ENCODE measurements at places on chromosomes 16 and 17. TPM values are rescaled to one million over a fixed set of nuclear protein-coding genes. Genes with fewer than 3 reads are reported as not detected.

DNA sequence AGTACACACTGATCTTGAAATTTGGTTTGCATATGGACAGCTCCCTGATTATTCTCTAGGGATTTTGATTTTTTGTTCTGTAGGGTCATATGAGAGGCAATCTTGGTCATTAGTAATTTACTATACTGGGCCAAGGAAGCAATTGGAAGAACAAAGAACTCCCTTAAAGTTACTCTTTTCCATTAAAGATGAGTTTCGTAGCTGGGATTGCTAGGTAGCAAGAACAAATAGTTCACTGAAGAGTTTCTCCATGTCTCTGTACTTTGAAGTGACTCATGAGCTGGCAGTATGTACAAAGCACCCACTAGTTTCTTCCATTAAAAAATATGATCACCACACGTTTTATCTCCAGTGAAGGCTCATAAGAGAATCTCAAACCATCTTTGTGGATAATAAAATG is 6.2 kb upstream of the BCAS3 start:
- H3K36me3 ChIP-seq = no peaks in the 10 kb centered on the region
- H3K4me1 ChIP-seq = no peaks in the 10 kb centered on the region

- peak overlapping the region; percentile 58 for H3K4me3 ChIP-seq
- H3K27me3 ChIP-seq = no peaks in the 10 kb centered on the region
- no peaks in the 10 kb centered on the region for H3K4me1 ChIP-seq
- H3K36me3 ChIP-seq = no peaks in the 10 kb centered on the region
- no peak for DNase-seq
Observed at GRCh38 chr17:68020409-68020756, 15.2 kb upstream of the KPNA2 start.

GRCh38 chr16:75402821-75403475 is 30.4 kb downstream of the CFDP1 start:
- no peak overlapping the region for H3K27ac ChIP-seq
- H3K4me1 ChIP-seq = peaks cover 11% of the 10 kb centered on the region
- H3K36me3 ChIP-seq = no peaks in the 10 kb centered on the region
- H3K27me3 ChIP-seq = no peaks in the 10 kb centered on the region

DNA sequence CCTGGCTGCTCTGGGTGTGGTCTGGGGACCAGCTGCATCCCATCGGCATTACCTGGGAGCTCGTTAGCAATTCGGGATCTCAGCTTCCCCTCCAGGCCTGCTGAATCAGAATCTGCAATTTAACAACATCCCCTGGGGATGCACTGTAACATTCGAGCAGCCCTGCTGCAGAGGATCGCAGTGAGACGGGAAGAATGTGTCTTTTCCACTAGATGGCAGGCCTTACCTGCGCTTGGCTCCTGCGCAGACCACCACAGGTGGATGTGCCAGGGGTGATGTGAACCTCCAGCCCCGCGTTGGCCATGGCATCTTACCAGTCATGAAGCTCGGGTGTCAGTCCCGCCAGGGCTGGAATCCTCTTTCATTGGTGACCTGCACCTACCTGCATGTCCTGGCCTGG is 209.9 kb downstream of the PRKCB start:
- no peak for DNase-seq
- H3K36me3 ChIP-seq = no peaks in the 10 kb centered on the region
- H3K4me3 ChIP-seq = no peak overlapping the region
- H3K27ac ChIP-seq = no peak overlapping the region
- H3K4me1 ChIP-seq = no peaks in the 10 kb centered on the region
- H3K27me3 ChIP-seq = peaks cover 2% of the 10 kb centered on the region

- no peaks in the 10 kb centered on the region for H3K27me3 ChIP-seq
- H3K36me3 ChIP-seq = no peaks in the 10 kb centered on the region
- no peak overlapping the region for H3K4me3 ChIP-seq
- H3K4me1 ChIP-seq = peaks cover 8% of the 10 kb centered on the region
Observed at GRCh38 chr16:56354016-56354415, 71.3 kb downstream of the AMFR start.

DNA sequence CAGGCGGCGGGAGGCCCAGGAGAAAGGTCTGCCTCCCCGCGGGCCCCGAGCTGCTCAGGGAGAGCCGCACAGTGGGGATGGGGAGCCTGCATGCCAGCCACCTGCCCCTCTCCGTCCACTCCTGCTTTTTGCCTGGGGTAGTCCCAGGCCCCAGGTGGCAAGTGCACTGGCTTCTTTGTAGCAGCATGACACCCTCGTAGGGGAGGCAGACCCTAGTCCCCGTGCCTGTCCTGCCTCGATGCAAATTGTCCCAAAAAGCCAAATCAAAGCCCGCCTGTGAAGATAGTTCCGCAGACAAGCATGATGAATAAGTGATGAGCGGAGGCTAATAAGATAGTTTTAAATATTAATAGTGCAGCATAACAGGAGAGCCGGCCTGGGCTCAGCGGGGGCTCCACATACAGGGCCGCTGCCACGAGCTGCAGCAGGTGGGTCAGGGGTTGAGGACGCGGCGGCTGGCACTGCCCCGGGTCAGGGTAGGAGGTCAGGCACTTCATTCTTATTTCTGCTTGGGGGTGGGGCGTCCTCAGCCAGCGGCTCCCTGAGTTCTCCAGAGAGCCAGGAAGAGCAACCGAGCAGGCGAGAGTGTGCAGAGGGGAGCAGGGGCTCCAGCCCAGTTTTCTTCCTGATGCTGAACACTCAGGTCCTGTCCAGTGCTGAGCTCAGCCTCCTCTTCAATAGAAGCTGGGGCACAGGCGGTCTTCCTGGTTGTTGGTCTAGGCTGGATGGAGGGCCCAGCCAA is 26.8 kb downstream of the GINS2 start:
- no peaks in the 10 kb centered on the region for H3K4me1 ChIP-seq
- peaks cover 73% of the 10 kb centered on the region for H3K36me3 ChIP-seq
- H3K27me3 ChIP-seq = no peaks in the 10 kb centered on the region
- H3K27ac ChIP-seq = no peak overlapping the region
- DNase-seq = no peak
- no peak overlapping the region for H3K4me3 ChIP-seq

- no peak overlapping the region for H3K27ac ChIP-seq
- no peaks in the 10 kb centered on the region for H3K36me3 ChIP-seq
Observed at GRCh38 chr17:50278526-50279180, 4.4 kb downstream of the TMEM92 start.

DNA sequence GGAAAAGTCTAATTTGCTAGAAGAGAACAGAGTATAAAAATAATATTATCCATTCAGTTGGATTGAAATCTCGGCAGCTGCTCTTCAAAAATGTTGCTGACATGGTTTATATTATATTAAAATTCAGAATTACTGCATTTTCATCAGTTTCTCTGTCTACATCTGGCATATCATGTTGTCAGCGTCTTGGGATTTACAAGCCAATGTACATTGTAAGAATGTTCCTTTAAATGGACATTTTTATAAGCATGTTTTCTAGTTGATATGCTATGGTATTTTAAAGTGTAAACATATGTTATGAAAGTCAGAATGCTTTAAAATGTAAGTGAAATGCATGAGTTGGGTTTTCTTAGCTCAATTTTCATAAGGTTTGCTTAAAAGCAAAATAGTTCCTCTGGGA is 528.1 kb upstream of the CDH8 start:
- no peak overlapping the region for H3K4me3 ChIP-seq
- no peaks in the 10 kb centered on the region for H3K27me3 ChIP-seq
- no peaks in the 10 kb centered on the region for H3K4me1 ChIP-seq
- no peaks in the 10 kb centered on the region for H3K36me3 ChIP-seq
- H3K27ac ChIP-seq = no peak overlapping the region

DNA sequence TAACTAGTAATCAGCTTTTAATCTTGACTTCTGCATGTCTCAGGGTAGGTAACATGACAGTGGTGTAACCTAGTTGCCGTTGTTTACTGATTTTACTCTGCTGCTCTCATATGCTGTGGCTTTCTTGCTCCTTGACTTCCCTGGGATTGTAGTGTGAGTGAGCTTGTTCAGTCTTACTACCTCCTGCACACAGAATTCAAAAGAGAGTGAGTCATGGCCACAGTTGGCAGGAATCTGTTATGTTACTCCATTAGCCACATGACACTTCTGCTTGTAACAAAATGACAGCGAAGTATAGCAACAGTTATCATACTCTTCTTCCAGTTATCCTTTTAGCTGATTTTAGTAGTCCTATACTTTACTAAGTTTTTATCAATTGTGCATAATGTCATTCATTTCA is 18.8 kb downstream of the TNRC6A start:
- no peak overlapping the region for H3K4me3 ChIP-seq
- H3K36me3 ChIP-seq = no peaks in the 10 kb centered on the region
- H3K27ac ChIP-seq = no peak overlapping the region
- no peak for DNase-seq

The KRTAP4-4 gene
- polyA plus RNA-seq = not detected

The ITGAL gene
- 0.56 TPM for polyA plus RNA-seq

The PFN1 gene
- polyA plus RNA-seq = 614 TPM

The CDYL2 gene
- polyA plus RNA-seq = 2.6 TPM

The ASGR1 gene
- 1.4 TPM for polyA plus RNA-seq

The PLXDC1 gene
- 4.5 TPM for polyA plus RNA-seq

Measured in kidney (tissue), 22 donors.